ENCODE measurements at places on chromosomes 6 and 20.

GRCh38 chr6:166629628-166630027, 2.6 kb upstream of the RPS6KA2 start:
- peak; percentile 21 for DNase-seq

DNA sequence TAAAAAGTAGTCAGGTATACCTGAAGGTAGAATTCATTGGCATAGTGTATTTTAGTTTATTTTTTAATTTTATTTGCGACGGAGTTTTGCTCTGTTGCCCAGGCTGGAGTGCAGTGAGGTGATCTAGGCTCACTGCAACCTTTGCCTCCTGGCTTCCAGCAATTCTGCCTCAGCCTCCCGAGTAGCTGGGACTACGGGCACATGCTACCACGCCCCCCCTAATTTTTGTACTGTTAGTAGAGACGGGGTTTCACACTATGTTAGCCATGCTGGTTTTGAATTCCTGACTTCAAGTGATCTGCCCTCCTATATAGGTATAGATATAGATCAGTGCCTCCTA, 102.8 kb upstream of the PRSS16 start:
- peak; percentile 20 for DNase-seq

DNA sequence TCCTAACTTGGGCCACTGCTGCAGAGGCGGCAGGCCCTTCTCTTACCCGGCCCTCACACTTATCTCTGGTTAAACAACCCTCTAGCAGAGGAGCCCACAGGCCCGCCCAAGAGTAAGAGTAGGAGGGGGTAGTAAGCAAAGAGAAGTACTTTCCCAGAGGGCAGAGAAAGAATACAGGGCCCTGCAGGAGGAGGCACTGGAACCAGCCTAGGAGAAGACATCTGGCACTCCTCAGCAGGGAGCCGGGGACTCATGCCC, 10.1 kb downstream of the MTCH1 start:
- no peak for DNase-seq

DNA sequence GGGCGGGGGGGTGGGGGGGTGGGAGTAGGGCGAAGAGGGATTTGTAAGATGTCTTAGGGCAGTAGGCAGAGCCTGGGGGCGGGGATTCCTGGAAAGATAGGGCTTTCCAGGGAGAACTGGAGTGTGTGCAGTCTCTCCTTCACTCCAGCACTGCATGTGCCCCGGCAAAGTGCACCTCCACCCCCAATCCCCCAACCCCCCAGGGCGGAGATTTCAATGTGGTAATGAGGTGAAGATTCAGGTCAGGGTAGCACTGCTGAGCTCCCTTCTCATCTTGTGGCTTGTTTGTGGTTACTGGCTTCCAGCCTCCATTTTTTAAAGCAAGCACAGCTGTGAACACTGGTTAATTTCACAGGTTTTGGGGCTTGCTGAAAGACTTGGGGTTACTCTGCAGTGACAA, 5.9 kb downstream of the TMEM239 start:
- peak; percentile 42 for DNase-seq

DNA sequence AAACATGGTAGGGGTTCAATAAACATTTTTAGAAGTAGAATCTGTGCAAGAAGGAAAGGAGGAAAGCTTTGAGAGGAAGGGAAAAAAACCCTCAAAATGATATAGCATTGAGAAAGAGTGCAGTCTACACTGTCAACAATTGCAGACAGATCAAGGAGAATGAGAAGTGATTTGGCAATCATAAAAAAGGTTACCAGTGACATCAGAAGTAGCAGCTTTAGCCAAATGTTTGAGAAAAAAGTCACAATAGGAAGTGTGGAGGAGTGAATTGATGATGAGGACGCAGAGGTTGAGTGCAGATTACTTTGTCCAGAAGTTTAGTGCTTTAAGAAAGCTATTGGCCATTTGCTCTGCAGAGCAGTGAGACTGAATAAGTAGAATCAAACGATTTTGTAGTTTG, 155.0 kb downstream of the GJA1 start:
- DNase-seq: no peak

- DNase-seq: no peak
Measured at GRCh38 chr6:138182939-138183789, 21.4 kb downstream of the ARFGEF3 start.

- peak; percentile 69 for DNase-seq
Measured at GRCh38 chr6:14276667-14277404, 159.3 kb downstream of the CD83 start.

GRCh38 chr6:51618563-51618962, 468.9 kb downstream of the PKHD1 start:
- peak; percentile 3 for DNase-seq

DNA sequence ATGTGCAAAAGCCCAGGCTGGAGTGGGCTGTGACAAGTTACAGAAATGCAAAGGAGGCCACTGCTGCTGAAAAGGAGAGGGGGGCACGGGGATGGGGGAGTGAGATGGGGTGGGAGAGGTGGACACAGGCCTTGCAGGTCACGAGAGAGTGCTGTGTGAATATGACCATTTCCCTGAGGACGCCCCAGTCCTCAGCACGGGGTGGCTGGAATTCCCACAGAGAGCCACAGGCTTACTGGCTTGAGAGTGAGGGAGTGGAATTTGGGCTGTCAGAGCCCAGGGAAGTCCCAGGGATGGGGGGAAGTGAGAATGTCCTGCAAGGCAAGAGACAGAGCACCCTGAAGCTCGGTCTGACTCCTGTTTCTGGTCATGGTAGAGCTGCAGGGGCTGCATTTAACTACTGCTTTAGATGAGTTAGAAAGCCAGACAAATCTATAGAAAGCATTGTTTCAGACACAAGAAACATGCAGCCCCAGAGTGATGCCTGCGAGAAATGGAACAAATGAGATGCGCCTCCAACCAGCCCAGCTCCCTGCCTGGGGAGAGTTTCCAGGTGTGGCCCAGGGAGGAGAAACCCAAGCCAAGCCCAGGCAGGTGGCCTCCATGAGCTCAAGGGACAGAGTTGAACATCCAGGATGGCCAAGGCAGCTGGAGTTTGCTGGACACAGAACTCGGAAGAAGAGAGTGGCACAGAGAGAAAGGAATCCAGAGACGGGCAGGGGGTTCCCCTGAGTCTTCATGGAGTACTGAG, 30.5 kb downstream of the NPEPL1 start:
- no peak for DNase-seq
